ENCODE measurements at places on chromosomes 1 and 21. TPM values are rescaled to one million over a fixed set of nuclear protein-coding genes. Genes with fewer than 3 reads are reported as not detected.

Gene NRAS
- 78.2 TPM for total RNA-seq

Gene PCP4L1
- 0.26 TPM for total RNA-seq

Gene RNU1-3
- total RNA-seq: 5,262 TPM

Gene ZC3H11A
- total RNA-seq: 58.2 TPM

Gene AGT
- not detected for total RNA-seq

Gene SPATA46
- total RNA-seq: not detected

Gene CD55
- total RNA-seq: 63.4 TPM

Gene TEX38
- not detected for total RNA-seq

Gene PLA2G2D
- not detected for total RNA-seq

Gene CFHR4
- not detected for total RNA-seq

Gene CRYBG2
- 19.5 TPM for total RNA-seq

Gene ADCY10
- 0.26 TPM for total RNA-seq

Gene PRAMEF11
- total RNA-seq: not detected

Gene EFCAB14
- total RNA-seq: 32.4 TPM

Gene NES
- under 0.01 TPM for total RNA-seq

Gene RGS4
- total RNA-seq: not detected

Gene CFHR1
- total RNA-seq: not detected

Gene ACTL8
- not detected for total RNA-seq

Gene CORT
- 0.26 TPM for total RNA-seq

Gene KRTAP8-1
- not detected for total RNA-seq

Gene KCNN3
- total RNA-seq: not detected

Gene AADACL4
- total RNA-seq: not detected

Gene LCE3E
- not detected for total RNA-seq

Gene CSF3R
- not detected for total RNA-seq

Gene MLLT11
- total RNA-seq: 4.4 TPM

Gene S100A5
- not detected for total RNA-seq

Gene UTS2
- total RNA-seq: 0.26 TPM

Gene RAB7B
- total RNA-seq: 4.9 TPM

Gene ANGPTL3
- total RNA-seq: not detected

Gene ZNF683
- total RNA-seq: not detected

Gene ELAPOR1
- under 0.01 TPM for total RNA-seq

Gene PLEKHN1
- 1.6 TPM for total RNA-seq

Gene NRIP1
- total RNA-seq: 64.0 TPM

Gene SPRR1A
- not detected for total RNA-seq

Gene DPT
- not detected for total RNA-seq

Gene UBASH3A
- not detected for total RNA-seq

Gene OR6N1
- total RNA-seq: not detected

Gene CD1C
- not detected for total RNA-seq

Gene TLCD4
- total RNA-seq: 0.53 TPM

Gene LYPD8
- not detected for total RNA-seq

Gene WNT2B
- total RNA-seq: 1.9 TPM

Gene SAMD11
- 0.53 TPM for total RNA-seq

Gene LDLRAD1
- 0.26 TPM for total RNA-seq

Gene SLC25A33
- 9.5 TPM for total RNA-seq

All from bronchial epithelial cell (primary cell).